Epithelial cell of proximal tubule (primary cell): ENCODE measurements at places on chromosomes 1 and 21.

DNA sequence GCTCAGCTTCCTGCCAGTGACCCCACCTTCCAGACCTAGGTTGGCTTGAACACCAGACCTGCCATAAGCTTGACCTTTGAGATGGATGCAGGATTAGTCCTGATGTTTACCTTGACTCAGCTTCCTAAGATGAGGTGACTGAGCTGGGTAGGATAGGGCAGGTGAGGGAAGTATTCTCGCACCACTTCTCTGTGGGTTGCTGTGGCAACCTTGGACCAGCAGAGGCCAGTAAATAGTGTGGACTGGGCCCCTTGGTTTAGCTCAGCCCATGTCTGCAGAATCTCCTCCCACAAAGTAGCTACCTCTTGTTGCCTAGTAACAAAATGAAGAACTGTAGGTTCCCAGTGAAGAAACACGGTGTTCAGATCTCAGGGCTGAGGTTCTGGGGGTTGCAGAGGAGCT is 8.4 kb downstream of the RPS6KA1 start:
- DNase-seq = no peak

DNA sequence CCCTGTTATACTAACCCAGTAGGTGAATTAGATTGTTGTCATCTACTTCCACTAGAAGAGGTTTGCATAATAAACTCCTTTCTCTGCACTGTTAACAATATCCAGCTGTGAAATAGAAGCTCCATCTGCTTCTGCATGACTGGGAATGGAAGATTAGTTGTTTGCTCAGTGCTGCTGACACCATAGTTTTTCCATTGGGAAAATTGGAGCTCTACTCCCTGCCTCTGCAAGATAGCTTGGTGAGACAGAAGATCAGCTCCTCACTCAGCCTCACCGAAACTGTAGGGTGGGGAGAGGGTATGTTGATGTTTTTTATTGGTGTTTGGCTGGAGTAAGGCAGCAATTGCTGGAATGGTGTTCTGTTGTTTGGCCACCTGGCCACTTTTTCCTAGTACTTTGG is 331.6 kb upstream of the ADAMTS5 start:
- DNase-seq = no peak

- no peak for DNase-seq
Measured at GRCh38 chr1:60864722-60865121, 217.6 kb upstream of the NFIA start.

DNA sequence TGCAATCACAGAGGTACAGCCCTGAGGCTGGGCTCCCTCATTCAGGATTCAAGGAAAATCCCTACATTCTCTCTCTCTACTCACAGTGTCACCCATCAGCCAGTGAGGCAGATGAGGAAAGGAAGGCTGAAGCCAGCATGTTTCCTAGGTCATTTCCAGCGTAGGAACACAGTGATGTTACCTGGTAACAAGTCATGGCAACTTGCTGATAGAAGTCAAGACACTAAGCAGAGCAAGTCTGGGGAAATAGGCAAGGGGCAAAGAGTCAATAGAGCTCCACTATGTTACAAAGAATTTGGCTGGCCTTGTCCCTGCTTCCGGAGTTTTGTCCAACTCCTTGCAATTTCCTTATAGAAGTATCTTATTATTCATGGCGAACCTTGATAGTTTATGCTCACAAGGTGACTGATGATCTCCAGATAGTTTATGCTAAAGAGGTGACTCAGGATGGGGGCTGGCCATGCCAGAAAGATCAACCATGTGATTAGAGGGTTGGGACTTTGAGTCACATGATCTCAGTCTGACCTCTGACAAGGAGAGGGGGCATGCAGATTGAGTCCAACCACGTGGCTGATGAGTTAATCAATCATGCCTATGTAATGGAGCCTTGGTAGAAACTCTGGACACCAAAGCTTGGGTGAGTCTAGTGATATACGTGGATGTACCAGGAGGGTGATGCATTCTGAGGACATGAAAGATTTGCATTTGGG is 51.1 kb downstream of the SUSD4 start:
- DNase-seq = no peak

DNA sequence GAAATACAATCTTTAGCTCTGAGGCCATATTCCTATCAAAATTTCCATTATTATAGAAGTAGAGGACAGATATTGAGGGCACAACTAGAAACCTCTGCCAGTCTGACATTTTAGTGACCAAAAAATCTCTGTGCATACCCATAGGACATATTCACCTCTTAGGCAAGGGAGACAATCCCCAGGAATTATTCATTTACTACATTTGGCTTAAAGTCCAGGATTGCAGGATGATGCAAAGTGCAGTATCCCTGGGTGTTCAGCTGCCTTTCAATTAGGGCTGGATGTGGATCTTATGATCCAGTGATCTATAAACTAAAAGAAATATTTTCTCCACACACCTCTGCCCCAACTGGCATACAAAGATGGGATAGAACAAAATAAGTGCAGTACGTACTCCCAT is 50.9 kb downstream of the PTGS2 start:
- no peak for DNase-seq

- no peak for DNase-seq
Measured at GRCh38 chr1:159188375-159188788, 16.3 kb upstream of the ACKR1 start.
